ENCODE measurements at places on chromosomes 6 and 20. TPM values are rescaled to one million over a fixed set of nuclear protein-coding genes. Genes with fewer than 3 reads are reported as not detected.

GRCh38 chr6:29651413-29652197, 5.3 kb upstream of the MOG start:
- H3K4me3 ChIP-seq = no peak overlapping the region
- H3K27me3 ChIP-seq = no peaks in the 10 kb centered on the region
- no peak overlapping the region for H3K27ac ChIP-seq
- DNase-seq = peak; percentile 60

DNA sequence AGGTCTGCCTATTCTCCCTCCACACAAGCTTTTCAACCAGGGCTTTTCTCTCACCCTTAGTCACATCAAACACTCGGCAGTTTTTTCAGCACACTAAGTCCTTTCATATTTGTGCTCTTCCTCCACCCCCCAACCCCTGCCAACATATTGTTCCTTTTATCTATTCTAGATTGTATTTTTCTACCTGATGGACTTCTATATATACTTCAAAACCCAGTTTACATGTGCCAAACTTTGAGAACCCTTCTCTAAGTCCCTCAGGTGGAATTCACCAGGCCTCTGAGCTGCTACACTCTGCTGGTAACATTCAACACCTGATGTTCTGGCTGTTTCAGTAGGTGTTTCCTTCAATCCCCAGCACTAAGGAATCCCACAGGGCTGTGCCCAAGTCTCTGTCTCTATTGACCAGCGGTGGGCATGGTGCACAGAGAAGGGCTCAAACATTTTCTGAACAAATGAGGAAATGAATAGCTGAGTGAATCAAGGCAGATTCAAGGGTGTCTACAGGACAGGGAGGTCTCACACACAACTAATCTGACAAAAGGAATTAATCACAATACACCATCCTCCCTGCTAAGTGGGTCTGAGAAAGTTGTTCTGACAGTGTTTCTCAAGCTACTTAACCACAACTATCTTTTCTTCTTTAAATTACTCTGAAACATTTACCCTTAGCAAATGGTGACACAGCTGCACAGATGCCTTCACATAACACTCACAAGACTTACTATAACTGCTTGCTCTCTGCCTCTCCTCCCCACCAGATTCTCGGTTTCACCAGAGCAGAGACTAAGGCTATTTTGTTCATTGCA, 166.5 kb downstream of the TSHZ2 start:
- no peak for DNase-seq
- no peaks in the 10 kb centered on the region for H3K36me3 ChIP-seq
- H3K27me3 ChIP-seq = no peaks in the 10 kb centered on the region
- no peaks in the 10 kb centered on the region for H3K4me1 ChIP-seq
- no peak overlapping the region for H3K27ac ChIP-seq
- H3K4me3 ChIP-seq = no peak overlapping the region

DNA sequence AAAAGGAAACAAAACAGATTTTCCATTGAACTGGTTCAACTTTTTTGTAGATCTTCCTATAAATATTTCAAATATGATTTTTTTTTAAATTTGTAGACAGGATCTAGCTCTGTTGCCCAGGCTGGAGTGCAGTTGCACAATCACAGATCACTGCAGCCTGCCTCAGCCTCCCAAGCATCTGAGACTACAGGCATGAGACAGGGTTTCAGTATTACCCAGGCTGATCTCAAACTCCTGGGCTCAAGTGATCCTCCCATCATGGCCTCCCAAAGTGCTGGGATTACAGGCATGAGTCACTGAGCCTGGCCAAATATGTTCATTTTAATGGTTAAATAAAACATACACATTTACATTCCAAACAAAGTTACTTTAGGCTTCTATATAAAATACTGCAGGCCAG, 33.6 kb downstream of the SAMHD1 start:
- H3K36me3 ChIP-seq = no peaks in the 10 kb centered on the region
- H3K4me3 ChIP-seq = no peak overlapping the region
- no peaks in the 10 kb centered on the region for H3K27me3 ChIP-seq
- H3K27ac ChIP-seq = no peak overlapping the region

GRCh38 chr6:117446861-117447260, 21.1 kb upstream of the ROS1 start:
- DNase-seq = peak; percentile 44
- H3K36me3 ChIP-seq = no peaks in the 10 kb centered on the region
- H3K4me1 ChIP-seq = peaks cover 91% of the 10 kb centered on the region

DNA sequence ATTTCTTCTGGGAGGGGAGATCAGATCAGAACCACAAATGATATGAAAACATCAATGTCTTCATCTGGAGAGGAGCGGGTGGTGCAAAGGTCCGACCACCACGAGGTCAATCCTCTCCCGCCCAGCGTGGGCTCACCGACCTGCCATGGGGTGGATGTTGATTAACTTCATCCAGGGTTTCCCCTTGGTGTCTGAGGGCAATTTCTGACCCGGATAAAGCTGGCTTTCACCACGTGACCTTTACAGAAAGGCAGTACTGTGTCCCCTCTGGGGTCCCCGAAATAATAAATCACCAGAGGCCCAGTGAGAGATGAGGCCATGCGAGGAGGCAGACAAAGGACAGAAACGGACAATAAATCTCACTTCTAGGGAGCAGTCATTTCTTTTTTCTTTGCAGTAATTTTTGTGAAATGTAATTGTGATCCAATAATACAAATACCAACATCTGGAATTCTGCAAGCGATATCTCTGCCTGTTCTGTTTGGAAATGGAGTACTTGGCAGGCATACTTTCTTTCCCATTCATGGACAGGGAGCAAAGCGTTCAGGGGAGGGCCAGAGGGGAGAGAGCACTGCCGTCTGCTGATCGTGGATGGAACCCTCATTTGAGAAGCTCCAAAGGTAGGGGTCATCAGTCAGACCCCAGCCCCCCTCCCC, 55.1 kb upstream of the APCDD1L start:
- H3K27ac ChIP-seq = no peak overlapping the region
- DNase-seq = no peak
- H3K27me3 ChIP-seq = no peaks in the 10 kb centered on the region
- H3K4me1 ChIP-seq = no peaks in the 10 kb centered on the region
- no peaks in the 10 kb centered on the region for H3K36me3 ChIP-seq
- no peak overlapping the region for H3K4me3 ChIP-seq

- H3K4me3 ChIP-seq = no peak overlapping the region
- no peak for DNase-seq
- H3K27ac ChIP-seq = no peak overlapping the region
- no peaks in the 10 kb centered on the region for H3K27me3 ChIP-seq
- H3K36me3 ChIP-seq = peaks cover 38% of the 10 kb centered on the region
- H3K4me1 ChIP-seq = no peaks in the 10 kb centered on the region
Observed at GRCh38 chr20:38414769-38415450, 20.2 kb downstream of the SNHG17 start.

DNA sequence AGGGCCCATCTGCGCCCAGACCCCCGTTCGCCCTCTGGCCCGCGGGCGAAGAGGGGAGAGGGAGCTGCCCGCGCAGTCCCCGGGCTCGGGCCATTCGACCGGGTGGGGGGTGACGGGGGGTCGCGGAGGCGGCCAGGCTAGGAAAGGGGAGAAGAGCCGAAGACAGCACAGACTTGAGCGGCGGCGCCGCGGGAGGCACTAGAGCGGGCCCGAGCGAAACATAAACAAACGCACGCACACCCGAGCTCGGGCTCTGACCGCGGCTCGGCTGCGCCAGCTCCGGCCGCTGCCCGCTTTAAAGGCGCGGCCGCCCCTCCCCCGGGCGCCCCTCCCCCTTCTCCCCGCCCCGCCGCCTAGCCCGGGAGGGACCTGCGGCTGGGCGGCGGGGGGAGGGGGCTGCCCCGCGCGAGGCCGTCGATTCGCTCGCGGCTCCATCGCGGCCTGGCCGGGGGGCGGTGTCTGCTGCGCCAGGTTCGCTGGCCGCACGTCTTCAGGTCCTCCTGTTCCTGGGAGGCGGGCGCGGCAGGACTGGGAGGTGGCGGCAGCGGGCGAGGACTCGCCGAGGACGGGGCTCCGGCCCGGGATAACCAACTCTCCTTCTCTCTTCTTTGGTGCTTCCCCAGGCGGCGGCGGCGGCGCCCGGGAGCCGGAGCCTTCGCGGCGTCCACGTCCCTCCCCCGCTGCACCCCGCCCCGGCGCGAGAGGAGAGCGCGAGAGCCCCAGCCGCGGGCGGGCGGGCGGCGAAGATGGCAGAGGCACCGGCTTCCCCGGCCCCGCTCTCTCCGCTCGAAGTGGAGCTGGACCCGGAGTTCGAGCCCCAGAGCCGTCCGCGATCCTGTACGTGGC, at the start of gene FOXO3:
FOXO3 (plus strand) TSS at position 455 of the 846 bp plus-strand sequence; CDS start at position 747, 292 bp downstream.
- H3K4me3 ChIP-seq = peak within 1 kb of the TSS; percentile 98
- peaks cover 30% of the 10 kb centered on the region for H3K4me1 ChIP-seq
- peak within 1 kb of the TSS; percentile 97 for H3K27ac ChIP-seq

GRCh38 chr6:41723530-41724227, 11.7 kb downstream of the TFEB start:
- H3K36me3 ChIP-seq = no peaks in the 10 kb centered on the region
- peak; percentile 96 for DNase-seq
- no peak overlapping the region for H3K4me3 ChIP-seq
- H3K4me1 ChIP-seq = peaks cover 11% of the 10 kb centered on the region
- peak overlapping the region; percentile 55 for H3K27ac ChIP-seq
- no peaks in the 10 kb centered on the region for H3K27me3 ChIP-seq

Gene DZANK1
- 3.4 TPM for total RNA-seq

Data from GM23248 (cell line).